Pericardium fibroblast (primary cell): ENCODE measurements at places on chromosomes 3 and 15. TPM values are rescaled to one million over a fixed set of nuclear protein-coding genes. Genes with fewer than 3 reads are reported as not detected.

GANC gene
- total RNA-seq = 4.5 and 7.4 TPM in 2 replicates

SYNPR gene
- total RNA-seq = not detected in 2 replicates

CLRN1 gene
- not detected in 2 replicates for total RNA-seq

SERPINI1 gene
- total RNA-seq = 1.3 and 4.6 TPM in 2 replicates

TTLL13 gene
- 0.23 TPM in 1 of 2 replicates, not detected in the other for total RNA-seq

FES gene
- 26.6 and 30.5 TPM in 2 replicates for total RNA-seq

NR2E3 gene
- 0.12 TPM in 1 of 2 replicates, not detected in the other for total RNA-seq

GREM1 gene
- 3.6 and 15.3 TPM in 2 replicates for total RNA-seq

CCR9 gene
- total RNA-seq = not detected in 2 replicates

PDCD10 gene
- total RNA-seq = 32.9 and 47.4 TPM in 2 replicates

GPR27 gene
- total RNA-seq = not detected in 2 replicates

RAB27A gene
- total RNA-seq = 8.5 and 12.7 TPM in 2 replicates

ASB14 gene
- 0.23 TPM in 1 of 2 replicates, not detected in the other for total RNA-seq

ACKR2 gene
- 1.9 and 3.9 TPM in 2 replicates for total RNA-seq

RCN2 gene
- 65.3 and 67.6 TPM in 2 replicates for total RNA-seq

MAP3K13 gene
- 10.4 and 21.4 TPM in 2 replicates for total RNA-seq

DNAH12 gene
- total RNA-seq = not detected in 2 replicates

GCNT3 gene
- total RNA-seq = not detected in 2 replicates

ZIC4 gene
- not detected in 2 replicates for total RNA-seq

C3orf70 gene
- total RNA-seq = 0.34 and 4.3 TPM in 2 replicates

SNTN gene
- not detected in 2 replicates for total RNA-seq

CLDN16 gene
- total RNA-seq = not detected in 2 replicates

ZDHHC23 gene
- total RNA-seq = 0.82 TPM in 1 of 2 replicates, not detected in the other

STAB1 gene
- 0.47 and 1.4 TPM in 2 replicates for total RNA-seq

LRRN1 gene
- total RNA-seq = 0.35 and 2.8 TPM in 2 replicates

TKT gene
- total RNA-seq = 594 and 669 TPM in 2 replicates

OR5H1 gene
- total RNA-seq = not detected in 2 replicates

FOXB1 gene
- total RNA-seq = not detected in 2 replicates

AQP9 gene
- under 0.01 TPM in 1 of 2 replicates, not detected in the other for total RNA-seq

HTR3E gene
- not detected in 2 replicates for total RNA-seq

ANKDD1A gene
- 2.0 and 11.7 TPM in 2 replicates for total RNA-seq

LMAN1L gene
- 0.23 TPM in 1 of 2 replicates, not detected in the other for total RNA-seq
